Iris pigment epithelial cell (primary cell): ENCODE measurements at places on chromosomes 12 and 14.

GRCh38 chr14:76088771-76089571 lies 62.8 kb upstream of the GPATCH2L start:
- DNase-seq, result no peak

GRCh38 chr12:87870061-87870460 lies 159.1 kb downstream of the C12orf50 start:
- peak; percentile 12 for DNase-seq

GRCh38 chr14:104933746-104934733 lies 9.4 kb downstream of the PLD4 start:
- DNase-seq, result no peak

DNA sequence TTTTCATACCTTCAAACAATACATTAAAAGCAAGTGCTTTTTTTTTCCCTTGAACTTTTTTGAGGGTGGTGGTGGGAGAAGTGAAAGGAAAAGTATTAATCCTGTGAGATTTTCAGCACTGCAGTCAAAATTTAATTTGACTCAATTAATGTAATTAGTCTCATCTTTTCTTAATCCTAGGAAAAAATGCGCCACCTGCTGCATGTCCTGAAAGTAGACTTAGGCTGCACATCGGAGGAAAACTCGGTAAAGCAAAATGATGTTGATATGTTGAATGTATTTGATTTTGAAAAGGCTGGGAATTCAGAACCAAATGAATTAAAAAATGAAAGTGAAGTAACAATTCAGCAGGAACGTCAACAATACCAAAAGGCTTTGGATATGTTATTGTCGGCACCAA lies 52.2 kb downstream of the SPATA7 start:
- peak; percentile 8 for DNase-seq

GRCh38 chr12:118763234-118763633 lies 218.1 kb upstream of the SRRM4 start:
- DNase-seq, result no peak

GRCh38 chr12:92879698-92880322 lies 49.3 kb downstream of the EEA1 start:
- DNase-seq, result no peak
